ENCODE measurements at places on chromosomes 13 and 19.
A peak's percentile ranks its signal among the peaks of the same experiment; 100 is the strongest.

DNA sequence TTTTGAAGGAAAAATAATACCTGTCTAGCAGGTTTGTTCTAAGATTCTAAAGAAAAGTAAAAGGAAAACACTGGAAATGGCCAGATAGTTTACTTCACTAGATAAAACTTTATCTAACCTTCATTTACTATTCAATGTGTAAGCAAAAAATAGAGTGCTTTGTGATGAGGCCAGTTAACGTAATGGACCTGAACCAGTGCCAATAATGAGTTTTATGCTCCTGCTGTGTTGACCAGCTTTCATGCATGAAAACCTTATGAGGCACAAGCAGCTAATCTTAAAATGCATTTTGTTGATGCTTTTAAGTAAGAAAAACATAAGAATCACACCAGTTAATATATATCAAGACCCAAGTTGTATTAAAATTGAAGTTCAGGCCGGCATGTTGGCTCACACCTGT is 617.2 kb upstream of the GPC6 start:
- ATAC-seq = no peak

- ATAC-seq = no peak
Measured at GRCh38 chr19:56306016-56306415, 8.6 kb downstream of the ZSCAN5A start.

- ATAC-seq = no peak
Measured at GRCh38 chr19:48171710-48172109, 1.2 kb downstream of the ZSWIM9 start.

DNA sequence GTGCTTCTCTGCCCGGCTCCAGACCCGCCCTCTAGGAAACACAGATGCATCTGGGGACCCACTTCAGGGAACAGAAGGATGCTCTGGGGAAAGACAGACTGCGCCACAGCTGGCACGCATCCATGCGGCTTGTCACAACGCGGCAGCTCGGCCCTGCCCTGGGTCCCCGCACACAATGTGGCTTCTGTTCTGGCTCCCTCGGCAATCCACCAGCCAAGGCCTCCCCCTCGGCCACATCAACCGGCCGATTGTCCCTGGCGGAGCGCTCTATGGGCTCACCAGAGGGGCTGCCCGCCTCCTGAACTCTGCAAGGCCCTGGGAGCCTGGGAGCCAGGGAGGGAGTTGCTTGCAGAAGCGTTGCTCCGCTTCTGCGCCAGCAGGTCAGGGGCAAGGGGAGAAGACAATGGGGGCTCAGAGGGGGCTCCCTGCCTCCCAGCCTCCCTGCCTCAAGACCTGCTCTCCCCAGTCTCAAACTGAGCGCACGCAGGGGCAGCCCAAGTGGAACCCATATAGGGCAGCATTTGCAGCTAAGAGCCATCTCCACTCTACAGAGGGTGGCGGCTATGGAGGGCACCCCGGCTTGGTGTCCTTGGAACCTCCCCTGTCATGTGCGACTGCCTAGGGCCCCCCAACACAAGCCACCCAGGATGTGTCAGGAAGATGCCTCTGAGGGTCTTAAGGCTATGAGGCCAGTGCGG is 37.9 kb downstream of the MLLT1 start:
- ATAC-seq = peak; percentile 26

DNA sequence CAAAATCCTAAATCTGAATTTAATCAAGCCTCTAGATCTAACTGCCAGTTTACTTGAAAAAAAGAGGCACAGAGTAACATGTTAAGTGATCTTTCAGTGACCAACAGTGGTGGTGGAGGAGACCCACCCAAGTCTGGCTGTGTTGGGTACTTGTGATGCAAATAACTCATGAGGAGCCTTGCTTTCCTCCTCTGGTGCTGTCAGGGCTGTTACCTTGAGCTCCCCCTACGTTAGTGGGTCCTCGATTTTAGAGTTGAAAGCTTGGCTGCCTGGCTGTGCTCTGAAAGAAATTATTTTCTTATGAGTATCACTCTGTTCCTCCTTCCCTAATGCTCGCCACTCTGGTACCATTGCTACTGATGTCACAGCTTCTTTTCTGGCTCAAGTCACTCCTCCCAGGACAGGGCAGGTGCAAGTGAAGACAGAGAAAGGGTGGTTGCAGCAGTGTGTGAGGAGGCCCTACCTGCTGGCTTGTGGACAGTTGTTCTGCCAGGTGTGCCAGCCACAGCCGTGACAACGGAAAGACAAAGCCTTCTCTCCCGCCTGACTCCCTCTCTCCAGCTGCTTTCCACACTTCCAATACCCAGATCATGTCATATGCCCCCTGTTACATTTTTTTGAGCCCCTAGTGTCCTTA is 6.5 kb upstream of the SUPT20H start:
- no peak for ATAC-seq

- ATAC-seq = no peak
Measured at GRCh38 chr13:106689906-106690305, 122.0 kb upstream of the ARGLU1 start.

DNA sequence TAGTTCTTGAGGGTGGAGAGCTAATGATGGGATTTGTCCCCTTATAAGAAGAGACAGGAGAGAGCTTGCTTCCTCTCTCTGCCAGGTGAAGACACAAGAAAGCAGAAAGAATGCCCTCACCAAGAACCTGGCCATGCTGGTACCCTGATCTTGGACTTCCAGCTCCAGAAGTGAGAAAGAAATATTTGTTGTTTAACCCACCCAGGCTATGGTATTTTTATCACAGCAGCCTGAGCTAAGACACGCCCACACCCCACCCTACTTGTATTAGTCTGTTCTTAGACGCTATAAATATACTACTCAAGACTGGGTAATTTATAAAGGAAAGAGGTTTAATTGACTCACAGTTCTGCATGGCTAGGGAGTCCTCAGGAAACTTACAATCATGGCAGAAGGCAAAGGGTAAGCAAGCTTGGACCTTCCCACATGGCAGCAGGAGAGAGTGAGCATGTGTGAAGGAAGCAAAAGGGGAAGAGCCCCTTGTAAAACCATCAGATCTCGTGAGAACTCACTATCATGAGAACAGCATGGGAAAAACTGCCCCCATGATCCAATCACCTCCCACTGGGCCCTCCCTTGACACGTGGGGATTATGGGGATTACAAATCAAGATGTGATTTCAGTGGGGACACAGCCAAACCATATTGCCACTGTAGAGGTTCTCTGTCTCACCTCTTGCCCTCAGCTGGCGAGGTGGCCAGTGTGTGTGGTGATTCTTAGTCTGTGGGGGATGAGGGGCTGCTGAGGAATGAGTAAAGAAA is 57.4 kb upstream of the RCBTB2 start:
- ATAC-seq = no peak

GRCh38 chr19:42634409-42635232 is 39.9 kb upstream of the CEACAM8 start:
- no peak for ATAC-seq

- peak; percentile 34 for ATAC-seq
Measured at GRCh38 chr13:36431204-36432105, 840 bp upstream of the CCNA1 start.

- no peak for ATAC-seq
Measured at GRCh38 chr19:17623224-17623935, 64.8 kb downstream of the UNC13A start.

DNA sequence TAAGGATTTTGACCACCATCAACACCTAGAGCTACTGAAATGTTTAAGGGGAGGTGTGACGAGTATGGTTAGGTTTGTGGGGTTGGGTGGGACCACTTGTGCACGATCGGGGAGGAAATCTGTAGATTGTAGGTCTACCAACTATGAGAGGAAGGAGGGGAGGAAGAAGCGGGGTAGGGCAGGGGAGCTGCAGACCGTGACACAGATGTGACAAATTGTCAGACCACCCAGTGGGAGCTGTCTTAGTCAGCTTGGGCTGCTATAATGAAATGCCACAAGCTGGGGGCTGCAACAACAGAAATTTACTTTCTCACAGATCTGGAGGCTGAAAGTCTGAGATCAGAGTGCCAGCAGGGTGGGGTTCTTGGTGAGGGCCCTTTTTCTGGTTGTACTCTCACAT is 62.2 kb upstream of the ARGLU1 start:
- ATAC-seq = no peak

- ATAC-seq = no peak
Measured at GRCh38 chr19:33960566-33960965, 163.9 kb downstream of the KCTD15 start.

GRCh38 chr13:37701972-37702371 is 103.4 kb upstream of the POSTN start:
- ATAC-seq = no peak

GRCh38 chr13:19959831-19960652 is 1.5 kb downstream of the ZMYM2 start:
- ATAC-seq = peak; percentile 42

- no peak for ATAC-seq
Measured at GRCh38 chr19:11657307-11657706, 60.0 kb downstream of the ZNF627 start.

GRCh38 chr19:8476524-8476923 is 25.9 kb downstream of the PRAM1 start:
- ATAC-seq = no peak

DNA sequence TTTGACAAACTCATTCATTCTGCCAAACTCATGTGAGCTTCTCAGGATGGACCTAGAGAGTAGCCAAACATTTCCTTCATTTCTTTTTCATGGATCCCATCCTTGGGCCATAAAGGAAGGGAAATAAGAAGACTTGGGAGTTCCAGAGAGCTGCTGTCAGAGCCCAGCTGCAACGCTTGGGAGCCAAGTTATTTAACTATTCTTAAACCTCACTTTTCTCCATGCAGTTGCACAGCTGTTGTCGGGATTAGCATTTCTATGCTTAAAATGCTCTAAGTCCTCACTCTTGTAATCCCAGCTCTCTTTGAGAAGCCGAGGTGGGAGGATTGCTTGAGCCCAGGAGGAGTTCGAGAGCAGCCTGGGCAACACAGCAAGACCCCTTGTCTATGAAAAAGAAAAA is 11.7 kb upstream of the CASP14 start:
- ATAC-seq = no peak

- ATAC-seq = no peak
Measured at GRCh38 chr19:30169196-30169900, 202.8 kb upstream of the ZNF536 start.

DNA sequence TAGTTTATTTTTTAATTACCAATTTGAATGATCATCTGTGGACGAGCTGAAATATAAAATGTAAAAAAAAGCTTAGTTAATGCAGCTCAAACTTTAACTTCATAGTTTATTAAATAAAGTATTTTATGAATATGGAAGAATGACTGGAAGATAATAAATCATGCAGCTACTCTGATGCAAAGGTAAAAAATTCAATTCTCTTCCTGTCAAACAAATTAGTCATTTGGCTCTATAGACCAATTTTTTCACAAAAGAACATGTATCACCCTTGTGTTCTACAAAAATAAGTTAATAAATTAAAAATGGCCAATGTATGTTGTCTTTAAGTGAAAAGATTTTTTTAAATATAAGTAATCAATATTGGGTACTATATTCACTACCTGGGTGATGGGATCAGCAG is 26.2 kb downstream of the EXOSC8 start:
- no peak for ATAC-seq

DNA sequence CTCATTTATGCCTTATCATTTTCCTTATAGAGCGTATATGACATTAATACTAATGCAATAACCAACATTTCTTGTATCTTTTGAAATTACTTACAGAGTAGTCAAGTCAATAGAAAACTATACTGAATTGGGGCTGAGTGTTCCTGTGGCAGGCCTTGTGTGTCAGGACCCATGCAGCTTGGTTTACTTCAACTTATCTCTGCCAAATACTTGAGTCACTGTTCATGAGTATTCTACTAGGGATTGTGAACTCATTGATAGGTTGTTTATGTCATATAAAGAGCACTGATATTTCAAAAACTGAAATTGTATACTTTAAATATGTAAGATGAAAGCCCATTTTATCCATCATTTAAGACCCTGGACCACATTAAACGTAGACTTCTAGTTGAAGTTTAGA is 688.6 kb upstream of the SLITRK1 start:
- ATAC-seq = no peak

DNA sequence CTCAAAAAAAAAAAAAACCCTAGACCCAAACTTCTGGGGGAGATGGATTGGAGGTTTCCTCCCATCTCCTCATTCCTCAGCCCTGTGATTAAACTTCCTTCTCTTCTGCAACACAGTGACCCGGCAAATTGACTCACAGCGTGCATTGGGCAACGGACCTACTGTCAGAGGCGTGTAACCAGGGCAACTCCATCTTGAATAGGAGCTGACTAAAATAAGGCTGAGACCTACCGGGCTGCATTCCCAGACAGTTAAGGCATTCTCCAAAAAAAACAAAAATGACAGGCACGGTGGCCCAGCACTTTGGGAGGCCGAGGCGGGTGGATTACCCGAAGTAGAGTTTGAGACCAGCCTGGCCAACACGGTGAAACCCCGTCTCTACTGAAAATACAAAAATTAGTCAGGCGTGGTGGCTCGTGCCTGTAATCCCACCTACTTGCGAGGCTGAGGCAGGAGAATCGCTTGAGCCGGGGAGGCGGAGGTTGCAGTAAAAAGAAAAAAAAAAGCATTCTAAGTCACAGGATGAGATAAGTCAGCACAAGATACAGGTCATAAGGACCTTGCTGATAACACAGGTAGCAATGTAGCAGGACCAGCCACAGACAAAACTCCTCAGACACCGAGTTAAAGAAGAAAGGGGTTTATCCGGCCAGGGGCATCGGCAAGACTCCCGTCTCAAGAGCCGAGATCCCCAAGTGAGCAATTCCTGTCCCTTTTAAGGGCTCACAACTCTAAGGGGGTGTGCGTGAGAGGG is 5.4 kb upstream of the NLRP7 start:
- ATAC-seq = no peak

GRCh38 chr13:36108342-36108741 is 22.8 kb downstream of the DCLK1 start:
- no peak for ATAC-seq

- ATAC-seq = no peak
Measured at GRCh38 chr13:96904232-96904631, 90.0 kb downstream of the OXGR1 start.

GRCh38 chr19:44694184-44694579 is 4.8 kb upstream of the CEACAM16 start:
- ATAC-seq = no peak

- peak; percentile 39 for ATAC-seq
Measured at GRCh38 chr19:4052114-4052992, 14.3 kb downstream of the ZBTB7A start.

- no peak for ATAC-seq
Measured at GRCh38 chr13:86425170-86425815, 626.1 kb upstream of the SLITRK6 start.

DNA sequence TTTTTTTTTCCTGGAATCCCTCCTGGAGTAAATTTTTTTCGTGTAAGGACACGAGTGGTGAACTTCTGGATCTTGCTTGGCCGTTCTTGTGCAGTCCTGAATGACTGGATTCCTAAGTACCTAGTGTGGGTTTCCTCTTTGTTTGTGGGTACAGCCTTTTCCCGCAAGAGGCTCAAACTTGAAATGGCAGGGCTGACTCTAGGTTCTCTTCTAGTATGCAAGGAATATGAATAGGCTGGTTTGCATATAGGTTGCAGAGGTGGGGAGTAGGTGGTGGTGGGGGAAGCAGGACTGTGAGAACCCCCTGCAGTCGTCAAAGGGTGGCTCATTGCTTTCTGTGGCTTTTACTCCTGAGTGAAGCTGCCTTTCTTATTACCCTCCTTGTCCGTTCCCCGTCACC is 13.6 kb downstream of the UBAC2 start:
- no peak for ATAC-seq

GRCh38 chr13:95564091-95564490 is 11.6 kb downstream of the CLDN10 start:
- no peak for ATAC-seq

GRCh38 chr13:54194233-54195024 is 1165.8 kb downstream of the OLFM4 start:
- no peak for ATAC-seq

- ATAC-seq = peak; percentile 87
Measured at GRCh38 chr19:5536337-5536894, 31.3 kb downstream of the TINCR start.

Measured in gastroesophageal sphincter (tissue), 4 donors.